ENCODE measurements at places on chromosomes 1 and 21.

DNA sequence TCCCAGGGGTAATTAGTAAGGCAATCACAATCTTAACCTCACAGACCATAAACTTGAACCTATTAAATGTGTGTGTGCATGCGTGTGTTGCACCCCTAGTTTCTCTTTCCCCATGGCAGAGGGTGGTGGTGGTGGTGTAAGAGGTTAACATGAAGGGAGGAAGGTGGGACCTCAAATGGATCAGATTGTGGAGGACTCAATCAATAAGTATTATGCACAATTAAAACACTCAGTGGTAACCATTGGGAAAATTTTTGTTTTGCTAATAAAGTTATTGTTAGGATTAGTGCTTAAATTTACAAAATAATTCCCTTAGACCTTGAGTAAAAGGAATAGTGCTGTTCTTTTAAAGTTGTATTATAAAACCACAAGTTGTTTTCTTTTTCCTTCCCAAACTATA, 283.0 kb downstream of the OLFM3 start:
- DNase-seq: no peak

- DNase-seq: peak; percentile 80
These were observed at the start of gene AXDND1 for GRCh38 chr1:179365342-179366092. TSS of gene AXDND1 (plus strand) at chr1:179365971. CDS start at chr1:179366510, 539 bp downstream.

- DNase-seq: no peak
These were observed 4.3 kb upstream of the BCAR3 start for GRCh38 chr1:93685918-93686317.

DNA sequence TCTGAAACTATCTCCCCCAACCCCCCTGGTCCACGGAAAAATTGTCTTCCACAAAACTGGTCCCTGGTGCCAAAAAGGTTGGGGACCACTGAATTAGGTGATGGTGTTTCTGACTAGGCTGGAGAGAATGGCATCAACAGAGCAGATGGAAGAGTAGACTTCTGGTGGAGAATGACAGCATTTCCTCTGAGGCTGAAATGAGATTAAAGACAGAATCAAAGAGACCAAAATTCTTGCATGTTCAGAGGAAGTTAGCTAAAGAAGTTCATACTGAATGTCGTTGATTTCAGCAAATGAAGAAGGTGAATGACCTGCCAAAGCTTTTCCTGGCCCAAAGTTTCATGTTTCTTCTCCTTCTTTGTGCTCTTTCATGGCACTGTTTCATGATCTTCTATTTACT, 188.2 kb upstream of the RUNX1 start:
- no peak for DNase-seq

- no peak for DNase-seq
These were observed 183.9 kb downstream of the C1orf94 start for GRCh38 chr1:34360574-34360973.

DNA sequence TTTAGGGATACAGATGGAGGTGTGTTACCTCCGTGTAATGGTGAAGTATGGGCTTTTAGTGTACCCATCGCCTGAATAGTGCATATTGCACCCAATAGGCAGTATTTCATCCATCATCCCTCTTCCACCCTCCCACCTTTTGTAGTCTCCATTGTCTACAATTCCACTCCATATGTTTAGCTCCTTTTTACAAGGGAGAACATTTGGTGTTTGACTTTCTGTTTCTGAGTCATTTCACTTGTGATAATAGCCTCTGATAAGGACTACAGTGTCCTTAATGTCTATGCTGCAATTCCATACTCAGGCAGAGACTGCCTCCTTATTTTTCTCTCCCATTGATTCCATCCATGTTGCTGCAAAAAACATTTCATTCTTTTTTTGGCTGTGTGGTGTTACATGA, 48.7 kb downstream of the OVGP1 start:
- DNase-seq: no peak

DNA sequence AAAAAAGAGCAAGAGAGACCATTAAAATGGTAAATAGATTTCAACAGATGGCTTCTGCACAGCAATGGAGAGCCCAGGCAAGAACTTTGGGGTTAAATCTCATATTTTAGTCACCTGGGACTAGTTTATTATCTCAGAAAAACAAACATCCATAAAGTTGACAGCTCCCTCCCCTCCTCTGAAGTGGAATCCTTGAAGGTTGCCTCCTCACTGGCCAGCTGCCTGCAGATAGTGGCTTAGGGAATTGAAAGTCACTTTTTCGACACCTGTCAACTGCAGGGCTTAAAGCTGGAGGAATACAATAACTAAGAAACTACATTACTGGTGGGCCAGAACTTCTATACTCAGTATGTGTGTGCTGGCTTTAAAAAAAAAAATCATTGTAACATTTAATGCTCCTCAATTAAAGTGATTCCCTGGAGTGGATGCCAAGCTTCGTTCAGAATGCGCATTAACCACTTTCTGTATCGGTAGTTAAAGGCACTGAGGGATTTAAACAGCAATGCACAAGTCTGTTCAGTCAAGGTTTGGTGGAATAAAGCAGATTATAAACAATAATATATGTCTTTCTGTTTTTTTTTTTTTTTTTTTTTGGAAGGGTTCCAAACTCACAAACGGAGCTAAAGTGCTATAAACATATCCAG, 52.5 kb downstream of the LHX4 start:
- no peak for DNase-seq

GRCh38 chr21:14620152-14620551, 74.0 kb upstream of the SAMSN1 start:
- no peak for DNase-seq

DNA sequence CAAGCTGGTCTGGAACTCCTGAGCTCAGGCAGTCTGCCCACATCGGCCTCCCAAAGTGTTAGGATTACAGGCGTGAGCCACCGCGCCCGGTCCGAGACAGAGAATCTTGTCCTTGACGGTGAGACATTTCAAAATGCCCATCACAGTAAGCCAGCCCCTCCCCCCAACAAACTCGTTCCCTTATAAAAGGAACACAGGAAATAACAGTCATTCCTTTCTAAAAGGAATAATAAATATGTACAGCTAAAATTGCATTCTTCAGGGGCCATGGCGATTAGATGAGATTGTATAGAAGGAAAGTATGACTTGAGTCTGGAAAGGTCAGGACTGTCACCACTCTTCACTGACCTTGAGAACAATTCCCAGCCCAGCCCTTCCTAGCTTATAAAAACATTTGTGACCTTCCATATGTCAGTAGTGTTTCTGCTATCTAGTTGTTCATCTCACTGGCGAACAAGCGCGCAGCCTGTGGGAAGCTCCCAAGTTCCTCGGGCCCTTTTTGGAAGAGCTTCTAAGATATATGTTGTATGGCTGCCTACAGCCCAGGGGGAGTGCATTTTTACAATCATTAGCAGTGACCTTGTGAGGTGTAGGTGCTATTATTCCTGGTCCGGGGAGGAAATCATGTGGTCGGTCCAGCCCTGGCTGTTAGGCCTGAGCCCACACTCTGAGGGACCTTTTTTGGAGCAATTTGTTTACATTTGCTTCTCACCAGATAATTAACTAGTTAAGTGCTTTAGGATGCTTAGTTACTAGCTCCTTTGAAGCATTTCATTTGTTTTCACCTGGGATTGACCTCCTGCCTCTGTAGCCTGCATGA, 8.7 kb downstream of the SZRD1 start:
- DNase-seq: peak; percentile 78

DNA sequence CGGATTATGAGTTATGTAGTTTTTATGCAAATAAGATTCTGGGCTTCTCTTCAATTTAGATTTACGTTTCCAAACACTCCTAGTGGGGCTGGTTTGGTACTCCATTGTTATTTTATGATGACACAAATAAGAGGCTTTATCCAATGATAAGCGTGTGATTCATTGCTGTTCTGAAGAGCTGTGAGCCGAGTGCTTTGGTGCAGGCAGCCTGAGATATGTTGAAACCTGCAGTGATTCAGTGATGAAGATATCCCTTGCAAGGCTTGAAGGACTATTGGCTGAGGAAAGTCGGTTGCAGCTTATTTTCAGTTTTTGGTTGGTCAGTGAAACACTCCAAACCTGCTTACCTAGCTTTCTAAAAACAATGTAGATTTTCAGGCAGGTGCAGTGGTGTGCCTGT, 112.2 kb downstream of the RYR2 start:
- DNase-seq: peak; percentile 33

Data from IMR-90 (cell line).